Activated T-helper 1 cell treated with anti-CD3 and anti-CD28 coated beads, Interleukin-12 subunit alpha, Interleukin-12 subunit beta, Interleukin-2, Interleukin-4 antibody, amounts not matched to agents 30 ng/mL and 10 ng/mL and 1 ng/mL, durations not matched to agents 14 hours and 24 hours and 36 hours (primary cell): ENCODE measurements at places on chromosomes 11 and 22.

DNA sequence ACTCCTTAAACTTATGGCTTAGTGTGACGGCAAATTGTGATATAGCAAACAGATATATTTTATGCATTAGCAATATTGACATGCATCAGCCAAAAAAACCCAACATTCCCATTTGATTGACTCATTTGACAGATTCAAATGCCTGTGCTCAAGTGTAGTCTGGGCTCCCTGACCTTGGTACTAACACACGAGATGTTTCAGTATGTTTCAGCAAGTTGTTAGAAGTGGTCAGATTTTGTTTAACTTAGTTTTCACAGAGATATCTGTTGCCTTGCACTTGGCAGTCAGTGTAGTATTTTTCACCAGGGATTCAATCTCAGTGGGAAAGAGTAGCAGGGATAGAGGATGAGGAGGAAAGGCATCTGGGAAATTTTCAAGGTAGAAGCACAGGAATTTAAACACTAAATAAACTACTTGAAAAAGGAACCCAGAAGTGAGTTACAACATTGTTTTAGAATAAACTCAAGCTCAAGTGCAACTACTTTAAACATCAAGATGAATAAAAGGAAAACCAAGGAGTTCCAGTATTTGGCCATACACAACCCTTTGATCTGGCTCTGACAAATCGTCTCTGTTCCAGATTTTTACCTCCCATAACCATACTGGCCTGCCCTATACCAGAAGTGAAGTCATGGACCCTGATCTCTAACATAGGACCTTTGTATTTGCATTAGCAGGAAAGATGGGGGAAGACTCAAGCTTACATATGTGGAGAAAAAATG is 56.5 kb upstream of the BLID start:
- DNase-seq = no peak

- DNase-seq = no peak
Observed at GRCh38 chr11:130449996-130450769, 1.7 kb downstream of the ADAMTS15 start.

GRCh38 chr11:69510471-69511357 is 29.3 kb downstream of the LINC01488 start:
- DNase-seq = no peak

- no peak for DNase-seq
Observed at GRCh38 chr11:11841116-11841722, 553 bp upstream of the USP47 start.

GRCh38 chr11:76067099-76067498 is 139.2 kb downstream of the WNT11 start:
- DNase-seq = no peak

- DNase-seq = no peak
Observed at GRCh38 chr11:108237058-108237481, 14.2 kb downstream of the ATM start.

- no peak for DNase-seq
Observed at GRCh38 chr11:78925387-78925786, 350.7 kb upstream of the NARS2 start.

DNA sequence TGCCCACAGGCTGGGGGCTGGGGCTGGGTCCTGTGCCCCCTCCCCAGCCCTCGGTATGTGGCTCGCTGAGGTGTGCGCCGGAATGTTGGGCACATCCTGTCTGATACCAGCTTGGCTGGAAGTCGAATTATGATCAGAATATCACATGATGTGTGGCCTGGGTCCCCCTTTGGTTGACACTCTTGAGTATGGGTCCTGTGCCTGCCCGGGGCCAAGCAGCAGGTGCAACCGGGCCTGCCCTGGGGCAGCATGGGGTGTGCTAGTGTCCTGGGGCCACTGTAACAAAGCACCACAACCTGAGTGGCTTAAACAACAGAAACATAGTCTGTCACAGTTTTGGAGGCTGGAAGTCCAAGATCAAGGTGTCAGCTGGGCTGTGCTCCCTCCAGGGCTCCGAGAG is 52.7 kb downstream of the PARVB start:
- DNase-seq = no peak
